ENCODE measurements at places on chromosomes 7 and 10.
A peak's percentile ranks its signal among the peaks of the same experiment; 100 is the strongest.

DNA sequence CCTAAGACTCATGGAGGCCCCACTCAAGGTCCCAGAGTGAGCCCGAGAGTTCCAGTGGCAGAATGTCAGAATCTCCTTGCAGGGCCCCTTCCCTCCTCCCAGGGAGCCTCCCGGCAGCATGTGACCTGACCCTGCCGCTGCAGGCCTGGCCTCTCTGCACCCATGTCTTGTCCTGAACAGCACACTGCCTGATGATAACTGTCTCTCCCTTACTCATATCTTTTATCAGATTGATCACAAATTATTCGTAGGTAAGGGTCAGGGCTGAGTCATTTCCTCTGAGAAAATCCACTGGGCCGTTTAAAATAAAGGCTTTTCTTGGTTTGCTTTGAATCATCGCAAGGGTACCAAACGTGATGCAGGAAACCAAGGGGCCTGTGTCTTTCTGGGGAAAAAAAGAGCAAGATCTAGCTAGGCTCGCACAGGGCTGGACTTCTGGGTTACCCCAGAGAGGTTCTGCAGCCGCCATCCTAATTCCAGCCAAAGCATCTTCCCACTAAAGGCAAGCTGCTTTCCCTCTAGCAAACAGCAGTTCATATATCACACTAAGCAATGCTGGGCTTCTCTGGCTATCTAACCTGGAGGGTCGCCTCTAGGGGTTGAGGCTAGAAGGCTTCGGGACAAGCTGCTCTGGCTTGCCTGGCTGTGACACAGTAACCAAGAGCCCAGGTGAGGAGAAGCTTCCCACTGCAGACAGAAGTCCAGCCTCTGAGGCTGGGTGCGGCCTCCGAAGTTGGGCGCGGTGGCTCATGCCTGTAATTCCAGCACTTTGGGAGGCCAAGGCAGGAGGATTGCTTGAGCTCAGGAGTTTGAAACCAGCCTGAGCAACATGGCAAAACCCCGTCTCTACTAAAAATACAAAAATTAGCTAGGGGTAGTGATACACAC, 104.9 kb downstream of the SPDYE5 start:
- DNase-seq, result no peak

GRCh38 chr7:4325732-4326131, 356.4 kb upstream of the FOXK1 start:
- DNase-seq, result no peak

- DNase-seq, result no peak
Measured at GRCh38 chr7:12884856-12885440, 197.5 kb downstream of the ARL4A start.

GRCh38 chr7:79337717-79338116, 115.8 kb downstream of the MAGI2 start:
- DNase-seq, result no peak

GRCh38 chr7:134196439-134196838, 69.3 kb downstream of the LRGUK start:
- DNase-seq, result no peak

- no peak for DNase-seq
Measured at GRCh38 chr10:117796130-117796745, 250.5 kb downstream of the RAB11FIP2 start.

DNA sequence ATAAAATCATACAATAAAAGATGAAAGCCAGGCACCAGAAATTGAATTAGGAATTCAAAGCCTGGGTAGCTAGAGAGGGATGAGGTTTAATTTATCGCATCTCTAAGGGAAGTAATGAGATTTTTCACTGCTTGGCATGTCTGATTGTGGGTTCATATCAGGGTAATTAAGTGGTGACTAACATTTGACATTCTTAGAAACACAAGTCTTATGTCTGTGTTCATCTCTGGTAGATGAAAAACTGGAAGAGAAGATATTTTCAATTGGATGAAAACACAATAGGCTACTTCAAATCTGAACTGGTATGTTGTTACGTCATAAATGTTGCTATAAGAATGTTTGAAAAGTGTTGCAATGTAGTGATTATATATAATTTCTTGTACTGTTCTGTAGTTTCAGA, 36.8 kb upstream of the ARMS2 start:
- no peak for DNase-seq

DNA sequence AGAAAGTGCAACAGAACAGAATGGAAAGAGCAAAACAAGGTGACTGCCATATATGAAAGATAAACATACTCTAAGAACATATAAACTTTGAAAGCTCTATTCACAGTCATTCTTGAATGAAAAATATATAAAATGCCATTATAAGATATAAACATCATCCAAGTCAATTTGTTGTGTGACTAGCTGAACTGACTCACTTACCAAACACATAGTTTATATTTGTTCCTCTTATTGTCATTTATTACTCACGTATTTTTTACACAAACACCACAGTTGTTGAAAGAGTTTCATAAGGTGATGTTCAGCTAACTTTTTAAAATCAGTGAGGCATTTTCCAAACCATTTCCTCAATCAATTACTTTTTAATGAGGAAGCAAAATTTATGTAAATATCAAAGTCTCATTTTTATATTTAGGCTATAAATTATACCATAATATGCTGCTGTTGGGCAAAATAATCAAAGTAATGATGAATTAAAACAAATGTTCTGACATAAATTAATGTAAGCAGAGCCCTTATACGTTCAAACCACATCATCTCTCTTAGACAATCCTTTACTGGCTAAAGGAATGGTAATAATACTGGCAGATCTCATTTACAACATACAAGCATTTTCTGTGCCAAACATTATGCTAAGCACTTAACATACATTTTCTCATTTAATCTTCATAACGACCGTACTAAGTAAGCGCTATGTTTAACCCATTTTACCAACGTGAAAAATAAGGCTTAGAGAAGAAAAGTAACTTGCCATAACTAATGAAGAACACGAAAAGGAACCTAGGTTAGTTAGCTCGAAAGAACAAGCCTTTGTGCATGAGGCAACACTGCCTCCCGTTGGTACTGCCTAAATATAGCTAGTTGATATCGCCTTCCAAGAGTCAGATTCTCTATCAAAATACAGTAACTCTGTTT, 7.3 kb downstream of the LRRN3 start:
- peak; percentile 5 for DNase-seq

- no peak for DNase-seq
Measured at GRCh38 chr10:23110722-23111516, 15.5 kb downstream of the MSRB2 start.

- no peak for DNase-seq
Measured at GRCh38 chr10:112728997-112729396, 221.1 kb upstream of the TCF7L2 start.

- no peak for DNase-seq
Measured at GRCh38 chr10:114664127-114664526, 6.1 kb upstream of the ABLIM1 start.

DNA sequence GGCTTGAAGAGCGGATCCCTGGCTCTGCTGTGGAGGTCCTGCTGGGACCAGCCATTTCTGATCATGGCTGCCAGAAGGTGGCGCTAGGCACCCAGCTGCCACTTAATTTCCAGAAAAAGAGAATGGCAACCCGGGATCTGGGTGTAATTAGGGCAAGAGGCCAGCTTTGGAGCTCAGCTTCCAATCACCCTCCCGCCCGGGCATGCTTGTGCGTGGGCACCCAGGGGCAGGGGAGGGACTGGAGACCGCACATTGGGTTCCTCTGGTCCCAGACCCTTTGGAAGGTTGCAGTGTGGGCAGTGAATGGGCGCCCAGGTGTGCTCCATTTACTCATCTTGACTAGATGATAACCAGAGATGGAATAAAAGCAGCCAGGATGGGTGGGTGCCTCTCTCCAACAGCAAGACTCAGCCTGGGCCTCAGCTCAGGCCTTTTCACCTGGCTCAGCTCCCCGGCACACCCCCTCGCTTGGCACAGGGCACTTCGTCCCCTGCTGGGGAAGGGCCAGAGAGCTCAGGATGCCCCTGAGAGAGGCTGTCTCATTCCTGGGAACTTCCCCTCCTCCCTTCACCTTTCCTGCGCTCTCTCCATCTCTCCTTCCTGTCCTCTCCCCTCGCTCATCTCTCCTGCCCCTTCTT, 14.7 kb downstream of the FAM241B start:
- DNase-seq, result no peak

GRCh38 chr10:79232864-79233263, 114.4 kb upstream of the PPIF start:
- DNase-seq, result no peak

GRCh38 chr10:44749151-44749550, 162.0 kb upstream of the TMEM72 start:
- DNase-seq, result no peak

- no peak for DNase-seq
Measured at GRCh38 chr7:43449577-43449976, 133.3 kb upstream of the STK17A start.

- DNase-seq, result no peak
Measured at GRCh38 chr7:151744656-151745638, 132.0 kb downstream of the PRKAG2 start.

DNA sequence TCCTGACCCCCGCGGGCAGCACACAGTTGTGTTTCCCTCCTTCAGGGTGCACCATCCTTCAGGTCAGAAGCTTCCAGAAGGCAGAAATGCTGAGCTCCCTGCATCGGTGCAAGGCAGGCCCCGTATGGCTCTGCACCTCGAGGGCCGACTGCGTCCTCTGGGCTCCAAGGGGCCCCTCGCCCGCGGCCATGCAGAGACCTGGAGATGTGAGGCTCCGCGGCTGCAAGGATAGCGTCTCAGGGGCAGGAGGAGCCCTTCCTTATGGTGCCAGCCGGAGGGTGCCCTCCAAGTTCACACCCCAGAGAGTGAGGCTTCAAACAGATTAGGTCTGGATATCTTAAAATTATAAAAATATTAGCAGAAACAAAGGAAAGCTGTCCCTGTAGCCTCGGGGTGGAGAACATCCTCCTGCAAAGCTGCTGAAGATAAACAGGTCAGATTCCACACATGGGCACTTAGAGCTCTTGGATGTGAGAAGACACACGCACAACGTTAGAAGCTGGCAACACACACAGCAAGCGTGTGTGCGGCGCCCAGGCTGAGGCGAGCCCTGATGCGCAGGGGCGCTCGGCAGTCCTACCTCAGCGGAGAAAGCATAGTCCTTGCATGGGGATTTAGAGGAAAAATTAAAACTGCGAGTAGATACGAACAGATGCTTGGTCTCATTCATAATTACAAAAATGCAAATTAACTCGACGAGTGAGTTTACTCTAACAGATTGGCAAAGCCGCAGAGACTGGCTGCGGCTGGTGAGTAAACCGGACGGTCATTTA, 20.4 kb downstream of the KNDC1 start:
- no peak for DNase-seq
